Mesenteric fat pad (tissue), 1 donor: ENCODE measurements at places on chromosomes 11 and 22. TPM values are rescaled to one million over a fixed set of nuclear protein-coding genes. Genes with fewer than 3 reads are reported as not detected.

DNA sequence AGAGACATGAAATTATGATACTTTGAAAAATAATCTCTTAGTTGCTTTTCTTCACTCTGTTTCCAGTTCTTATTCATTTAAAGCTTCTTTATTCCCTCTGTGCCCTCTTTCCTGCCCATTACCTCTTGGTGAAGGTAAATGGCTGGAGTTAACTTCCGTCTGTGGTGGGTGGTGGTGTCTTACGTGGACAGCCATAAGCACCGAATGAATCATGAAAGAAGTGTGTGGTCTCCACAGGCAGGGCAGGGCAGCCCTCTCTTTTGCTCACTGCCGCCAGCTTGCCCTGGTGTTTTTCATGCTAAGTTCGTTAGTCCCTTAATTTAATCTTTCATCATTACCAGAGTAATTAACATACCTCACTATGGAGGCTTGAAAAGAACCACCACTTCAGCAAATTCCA, 98.7 kb upstream of the SORL1-AS1 start:
- DNase-seq: no peak

DNA sequence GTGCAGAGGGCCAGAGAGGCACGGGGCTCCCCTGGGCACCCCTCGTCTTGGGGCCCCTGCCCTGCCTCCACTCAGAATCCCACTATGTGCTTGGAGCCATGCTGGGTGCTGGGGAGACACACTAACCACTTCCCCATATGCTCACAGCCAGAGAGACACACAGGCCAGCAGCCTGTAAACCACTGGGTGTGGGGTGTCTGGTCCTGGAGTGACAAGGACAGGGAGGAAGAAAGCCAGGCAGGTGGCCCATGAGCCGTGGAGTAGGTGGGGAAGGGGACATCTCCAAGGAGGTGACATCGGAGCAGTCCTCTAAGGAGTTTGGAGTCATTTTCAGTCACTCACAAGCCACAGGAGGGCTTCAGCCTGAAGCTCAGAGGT, 58.9 kb downstream of the CDKN1C start:
- DNase-seq: no peak

DNA sequence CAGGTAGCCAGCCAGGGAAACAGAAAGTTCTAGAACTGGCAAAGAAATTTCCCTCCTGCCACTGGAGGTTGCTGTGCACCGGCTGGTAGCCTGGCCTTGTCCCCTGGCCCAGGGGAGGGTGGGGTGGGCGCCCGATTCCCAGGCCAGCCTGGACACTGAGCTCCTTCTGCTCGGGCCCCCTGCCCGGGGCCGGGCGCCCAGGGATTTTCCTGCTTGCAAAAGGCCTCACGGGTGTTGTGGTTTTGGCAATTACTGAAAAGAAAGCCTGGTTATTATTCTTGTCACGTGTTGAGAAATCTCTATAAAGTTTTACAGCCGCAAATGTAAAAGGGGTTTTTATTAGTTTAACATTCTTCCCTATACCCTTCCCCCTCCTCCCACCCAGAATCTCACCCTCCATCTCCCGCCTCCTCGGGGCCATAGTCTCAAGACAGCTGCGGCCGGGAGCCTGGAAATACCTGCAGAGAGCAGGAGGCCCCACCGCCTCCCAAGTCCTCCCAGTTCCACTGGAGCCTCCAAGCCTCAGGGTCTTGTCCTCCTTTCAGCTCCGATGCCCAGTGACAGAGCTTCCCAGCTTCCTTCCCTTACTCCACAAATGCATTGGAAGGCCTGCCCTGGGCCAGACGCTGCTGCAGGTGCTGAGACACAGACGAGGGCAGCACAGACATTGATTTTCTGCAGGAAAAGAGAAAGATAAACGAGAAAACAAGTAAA, 1515.6 kb downstream of the TBC1D22A start:
- DNase-seq: peak; percentile 89

DNA sequence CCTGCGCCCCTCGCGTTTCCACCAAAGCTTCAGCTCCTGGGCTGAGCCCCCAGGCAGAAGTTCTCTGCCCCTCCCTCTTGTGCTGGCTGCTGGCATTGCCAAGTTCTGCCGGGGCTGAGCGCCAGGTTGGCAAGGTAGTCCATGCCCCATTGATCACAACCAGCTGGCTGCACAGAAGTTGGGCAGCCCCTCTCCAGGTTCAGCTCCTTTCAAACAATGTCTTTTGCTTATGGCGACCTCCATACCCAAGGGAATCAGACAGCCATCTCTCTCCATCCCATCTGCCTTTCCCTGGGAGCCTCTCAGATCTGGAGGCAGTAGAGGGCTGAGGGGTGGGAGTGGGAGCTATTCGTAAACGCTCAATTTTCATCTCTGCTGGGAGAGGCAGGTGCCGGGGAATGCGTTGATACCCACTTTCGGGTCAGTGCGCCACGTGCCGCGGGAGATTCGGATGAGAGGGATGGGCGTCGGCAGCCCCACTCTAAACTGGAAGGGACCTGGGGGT, 1.5 kb downstream of the ADAMTS8 start:
- DNase-seq: no peak

- no peak for DNase-seq
These were observed 34.9 kb upstream of the PCF11 start for GRCh38 chr11:83122050-83122449.

DNA sequence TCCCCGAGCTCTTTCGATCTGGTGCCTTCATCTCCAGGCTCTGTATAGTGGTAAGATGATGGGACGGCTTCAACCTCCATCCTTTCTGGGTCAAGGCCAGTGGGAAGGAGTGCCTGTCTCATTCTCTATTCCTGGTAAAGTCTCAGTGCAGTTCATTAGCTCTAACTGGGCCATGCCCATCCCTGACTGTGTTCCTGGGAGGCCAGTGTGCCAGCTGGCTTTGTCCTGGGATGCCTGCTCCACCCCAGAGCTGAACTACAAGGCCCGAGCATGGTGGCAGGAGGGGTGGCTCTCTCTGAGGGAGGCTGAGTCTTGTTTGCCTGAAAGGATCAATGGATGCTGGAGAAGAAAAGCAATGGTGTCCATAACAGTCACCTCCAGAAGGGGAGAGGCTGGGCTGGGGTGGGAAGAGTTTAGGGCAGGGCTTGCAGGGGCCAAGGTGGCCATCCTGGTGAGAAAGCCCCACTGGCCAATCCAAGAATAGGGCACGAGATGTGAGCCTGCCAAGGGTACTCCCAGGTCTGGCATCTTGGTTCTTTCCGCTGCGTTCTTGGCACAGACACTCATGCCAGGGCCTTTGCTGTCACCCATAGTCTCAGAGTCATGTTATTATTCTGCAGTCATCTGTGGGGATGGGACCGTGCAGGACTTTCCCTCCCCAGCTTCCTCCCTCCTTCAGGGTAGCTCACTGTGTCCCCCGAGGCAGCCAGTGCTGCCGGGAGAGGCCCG, 60.1 kb downstream of the PARVB start:
- no peak for DNase-seq

DNA sequence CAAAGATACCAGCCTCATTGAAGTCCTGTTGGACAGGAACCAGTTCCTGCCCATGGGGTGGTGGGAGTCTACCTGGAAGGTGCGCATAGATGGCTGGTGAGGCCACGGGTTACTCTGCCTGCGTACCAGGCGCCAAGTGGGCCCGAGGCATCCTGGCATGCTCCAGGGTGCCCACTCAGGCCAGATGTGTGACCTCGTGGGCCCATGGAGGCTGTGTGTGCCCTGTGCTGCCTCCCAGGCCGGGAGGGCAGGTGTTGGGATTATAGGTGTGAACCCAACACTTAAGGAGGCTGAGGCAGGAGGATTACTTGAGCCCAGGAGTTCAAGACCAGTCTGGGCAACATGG, 23.1 kb downstream of the TANGO2 start:
- DNase-seq: no peak

- DNase-seq: no peak
These were observed 21.0 kb downstream of the PHLDB1 start for GRCh38 chr11:118628432-118628831.

GRCh38 chr11:90908074-90908473, 685.2 kb upstream of the CHORDC1 start:
- no peak for DNase-seq

- DNase-seq: no peak
These were observed 3.3 kb upstream of the JAML start for GRCh38 chr11:118227865-118228785.

DNA sequence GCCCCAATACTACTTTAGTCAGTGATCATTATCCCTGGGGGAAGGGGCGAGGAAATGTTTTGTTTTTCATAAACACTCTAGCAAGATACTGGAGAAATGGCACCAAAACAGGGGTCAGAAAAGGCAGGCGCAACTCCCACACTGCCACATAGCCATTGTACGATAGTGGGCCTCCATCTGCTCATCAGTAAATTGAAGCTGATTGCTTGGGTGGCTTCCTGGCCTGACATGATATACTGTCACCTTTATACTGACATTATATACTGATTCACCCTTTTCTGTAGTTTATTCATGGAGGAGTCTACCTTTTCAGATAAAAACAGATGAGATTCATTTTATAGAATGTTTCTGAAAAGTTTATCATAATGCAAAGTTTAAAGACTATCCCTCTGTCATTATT, 51.6 kb upstream of the CCDC34 start:
- no peak for DNase-seq

DNA sequence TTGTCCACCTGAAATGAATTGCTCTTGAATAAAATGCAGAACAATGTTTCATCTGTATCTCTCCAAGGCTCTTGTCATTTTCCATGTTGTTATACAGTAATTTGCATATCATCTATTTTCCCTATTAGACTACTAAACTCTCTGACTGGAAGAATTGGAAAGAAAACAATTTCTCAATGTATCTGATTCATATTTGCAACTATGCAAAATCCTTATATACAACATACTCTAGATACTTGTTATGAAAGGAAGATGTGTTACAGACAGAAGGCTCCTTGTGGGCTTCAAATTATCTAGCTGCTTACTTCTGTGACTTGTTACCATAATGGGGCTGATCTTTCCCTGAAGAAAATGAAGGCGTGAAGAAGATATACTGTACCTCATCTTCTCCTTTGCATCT, 9.6 kb upstream of the SERGEF start:
- DNase-seq: no peak

DNA sequence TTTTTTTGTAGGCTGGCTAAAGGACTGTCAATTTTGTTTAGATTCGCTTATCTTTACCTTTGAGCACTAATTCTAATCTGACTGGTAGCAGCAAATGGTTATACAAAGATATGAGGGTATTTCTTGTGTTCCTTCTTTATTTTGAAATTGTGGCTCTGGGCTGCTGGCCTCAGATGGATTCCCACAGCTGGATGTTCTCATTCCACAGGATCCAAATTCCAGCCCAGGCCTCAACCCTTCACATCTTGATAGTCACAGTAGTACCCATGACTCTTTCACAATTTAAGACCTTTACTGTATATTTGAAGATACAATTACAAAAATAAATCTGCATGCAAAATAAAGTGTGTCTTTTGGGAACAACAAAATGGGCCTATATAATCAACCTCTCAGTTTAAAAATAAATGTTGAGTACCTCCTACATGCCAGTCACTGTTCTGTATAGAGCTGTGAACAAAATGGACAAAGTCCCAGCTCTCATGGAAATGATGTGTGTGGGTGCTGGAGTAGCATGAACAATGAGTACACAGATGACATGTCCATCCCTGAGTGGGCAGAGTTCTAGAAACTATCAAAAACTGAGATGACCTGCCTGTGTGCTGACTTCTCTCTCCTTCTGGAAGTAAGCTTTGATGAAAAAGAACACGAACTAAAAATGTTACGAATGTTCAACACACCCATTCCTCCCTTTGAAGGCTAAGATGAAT, 51.7 kb upstream of the FBXO3 start:
- DNase-seq: no peak

DNA sequence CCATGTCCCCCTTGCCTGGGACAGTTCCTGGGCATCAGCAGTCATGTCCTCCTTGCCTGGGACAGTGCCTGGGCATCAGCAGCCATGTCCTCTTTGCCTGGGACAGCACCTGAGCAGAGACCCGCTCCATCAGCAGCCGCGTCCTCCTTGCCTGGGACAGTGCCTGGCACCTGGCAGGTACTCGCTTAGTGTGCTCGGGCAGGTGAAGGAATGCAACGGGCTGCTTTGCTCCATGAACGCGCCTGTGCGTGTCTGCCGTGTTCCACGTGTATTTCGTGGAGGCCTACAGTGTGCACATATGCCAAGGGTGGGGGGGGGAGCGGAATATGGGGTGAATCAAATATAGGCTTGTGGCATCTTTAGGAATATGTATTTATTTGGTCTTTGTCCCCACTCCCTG, 1490.7 kb downstream of the TBC1D22A start:
- DNase-seq: no peak

- no peak for DNase-seq
These were observed 32.2 kb downstream of the LRRC74B start for GRCh38 chr22:21077884-21078508.

- no peak for DNase-seq
These were observed 12.7 kb upstream of the IL2RB start for GRCh38 chr22:37162221-37163095.

DNA sequence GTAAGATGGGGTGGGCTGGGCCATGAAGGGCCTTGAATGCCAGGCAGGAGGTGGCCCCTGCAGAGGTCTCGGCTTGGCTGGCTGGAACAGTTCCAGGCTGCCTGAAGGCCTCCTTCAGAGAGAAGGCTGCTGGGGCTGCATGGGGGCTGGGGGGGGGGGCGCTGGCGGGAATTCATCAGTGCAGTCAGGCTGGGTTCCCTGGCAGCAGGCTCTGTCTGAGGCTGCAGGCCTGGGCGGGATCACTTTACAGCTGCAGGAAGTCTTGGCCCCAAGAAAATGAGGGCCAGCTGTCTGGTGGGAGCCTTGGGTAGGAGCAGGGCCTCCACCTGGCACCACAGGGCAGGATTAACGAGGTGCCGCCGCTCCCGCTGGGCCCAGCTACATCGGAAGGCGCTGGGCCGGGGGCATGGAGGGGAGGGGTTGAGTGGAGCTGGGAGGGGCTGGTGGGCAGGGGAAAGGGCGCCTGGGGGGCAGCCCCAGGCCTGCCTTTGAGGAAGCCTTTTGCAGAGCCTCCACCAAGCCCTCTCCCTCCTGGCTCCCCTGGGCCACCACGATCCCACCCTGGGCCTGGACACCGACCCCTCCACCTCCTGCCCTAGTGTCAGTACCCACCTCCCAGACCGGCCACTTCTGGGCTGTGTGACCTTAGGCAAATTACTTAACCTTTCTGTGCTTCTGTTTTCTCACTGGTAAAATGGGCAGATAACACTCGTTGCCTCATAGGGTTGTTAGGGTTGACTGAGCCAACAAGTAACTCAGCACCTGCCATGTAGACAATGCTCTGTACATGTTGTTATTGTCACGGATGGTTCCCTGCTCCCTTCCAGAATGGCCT, 31.0 kb upstream of the HMOX1 start:
- DNase-seq: no peak

The CEP126 gene
- total RNA-seq: 6.5 TPM

The LRRC56 gene
- 0.71 TPM for total RNA-seq

The H19 gene
- total RNA-seq: 292 TPM

The POU2AF3 gene
- total RNA-seq: 0.58 TPM

The C11orf87 gene
- not detected for total RNA-seq

The BET1L gene
- total RNA-seq: 53.4 TPM

The SLC22A9 gene
- not detected for total RNA-seq

The SAA1 gene
- total RNA-seq: 5,251 TPM

The BACE1 gene
- total RNA-seq: 25.5 TPM
